ENCODE measurements at places on chromosomes 4 and X.

DNA sequence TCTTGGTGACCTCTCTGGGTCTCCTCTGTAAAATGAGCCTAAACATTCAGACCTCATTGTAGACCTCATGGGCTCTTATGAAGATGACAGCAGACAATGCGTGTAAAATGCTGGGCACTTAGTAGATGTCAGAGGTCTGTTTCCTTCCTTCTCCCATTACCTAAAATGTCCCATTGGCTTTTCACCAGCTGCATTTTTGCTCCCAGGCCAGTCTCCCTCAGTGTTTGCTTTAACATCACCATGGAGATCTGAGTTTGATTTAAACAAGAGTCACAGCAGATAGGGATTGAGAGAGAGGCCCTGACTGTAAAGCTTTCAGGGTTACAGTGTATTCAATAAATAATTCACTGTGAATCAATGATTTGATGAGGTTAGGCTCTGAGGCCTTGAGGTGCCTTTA lies 24.3 kb downstream of the PSAPL1 start:
- no peak for DNase-seq

DNA sequence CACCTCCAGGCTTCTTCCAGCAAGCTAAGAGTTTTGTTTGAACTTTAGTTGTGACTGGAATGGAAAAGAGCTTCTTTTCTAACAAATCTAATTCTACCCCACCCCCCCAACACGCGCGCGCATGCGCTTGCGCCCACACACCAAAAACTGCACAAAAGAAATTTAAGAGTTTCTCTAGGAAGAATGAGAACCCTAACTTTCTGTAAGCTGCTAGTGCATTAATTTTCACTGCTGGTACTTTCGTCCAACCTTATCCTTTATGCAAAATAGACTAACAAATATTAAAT lies 9.0 kb upstream of the INTU start:
- no peak for DNase-seq

DNA sequence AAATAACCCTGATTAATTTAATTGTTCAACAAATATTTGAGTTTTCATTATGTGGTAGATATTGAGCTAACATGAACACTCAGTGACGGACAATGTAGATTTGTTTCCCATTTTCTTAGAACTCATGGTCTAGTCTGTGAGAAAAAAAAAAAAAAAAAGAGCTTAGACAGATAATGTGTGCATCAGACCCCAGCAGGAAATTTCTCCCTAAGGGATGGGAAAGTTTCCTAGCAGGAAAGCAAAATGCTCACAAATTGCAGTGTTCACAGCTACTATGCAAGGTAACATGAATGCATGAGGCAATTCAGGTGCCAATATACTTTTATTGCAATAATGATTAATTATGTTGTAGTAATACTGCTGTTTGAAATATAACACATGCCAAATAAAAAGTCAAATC lies 843.2 kb upstream of the SLIT2 start:
- DNase-seq, result no peak

DNA sequence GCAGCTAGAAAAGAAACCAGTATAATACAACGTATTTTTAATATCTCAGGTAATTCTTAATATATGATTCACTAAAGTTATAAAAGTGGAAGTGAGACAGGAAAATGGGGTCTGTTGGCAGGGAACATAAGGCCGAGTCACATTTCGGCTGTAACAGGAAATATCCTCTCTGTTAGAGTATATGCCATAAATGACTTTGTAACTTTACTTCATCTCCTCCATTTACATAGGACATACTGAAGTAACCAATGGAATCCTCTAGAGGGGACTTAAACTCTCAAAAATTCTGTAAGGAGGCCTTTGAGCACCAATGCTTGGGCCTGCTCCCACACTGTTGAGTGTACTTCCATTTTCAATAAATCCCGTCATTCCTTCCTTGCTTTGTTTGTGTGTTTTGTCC lies 71.3 kb downstream of the ANKRD17 start:
- no peak for DNase-seq

DNA sequence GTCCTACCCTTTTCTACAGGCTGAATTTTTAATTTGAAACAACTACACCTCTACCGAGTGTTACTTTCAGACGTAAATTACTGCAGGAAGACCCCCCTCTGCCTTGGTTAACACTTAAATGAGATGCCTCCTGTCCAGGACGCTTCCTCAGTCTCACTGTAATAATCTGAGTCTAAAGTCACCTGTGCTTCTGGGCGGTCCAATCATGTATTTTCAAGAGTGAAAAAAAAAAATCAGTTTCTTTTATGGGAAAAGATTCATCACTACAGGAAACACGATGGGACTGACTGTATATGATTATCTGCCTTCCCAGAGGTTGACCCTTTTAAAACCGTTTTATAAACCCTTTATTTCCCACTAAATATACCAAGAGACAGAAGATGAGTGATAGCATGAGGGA lies 776 bp downstream of the RBM47 start:
- DNase-seq, result no peak

GRCh38 chrX:103864149-103864548 lies 32.1 kb upstream of the RAB9B start:
- DNase-seq, result no peak

DNA sequence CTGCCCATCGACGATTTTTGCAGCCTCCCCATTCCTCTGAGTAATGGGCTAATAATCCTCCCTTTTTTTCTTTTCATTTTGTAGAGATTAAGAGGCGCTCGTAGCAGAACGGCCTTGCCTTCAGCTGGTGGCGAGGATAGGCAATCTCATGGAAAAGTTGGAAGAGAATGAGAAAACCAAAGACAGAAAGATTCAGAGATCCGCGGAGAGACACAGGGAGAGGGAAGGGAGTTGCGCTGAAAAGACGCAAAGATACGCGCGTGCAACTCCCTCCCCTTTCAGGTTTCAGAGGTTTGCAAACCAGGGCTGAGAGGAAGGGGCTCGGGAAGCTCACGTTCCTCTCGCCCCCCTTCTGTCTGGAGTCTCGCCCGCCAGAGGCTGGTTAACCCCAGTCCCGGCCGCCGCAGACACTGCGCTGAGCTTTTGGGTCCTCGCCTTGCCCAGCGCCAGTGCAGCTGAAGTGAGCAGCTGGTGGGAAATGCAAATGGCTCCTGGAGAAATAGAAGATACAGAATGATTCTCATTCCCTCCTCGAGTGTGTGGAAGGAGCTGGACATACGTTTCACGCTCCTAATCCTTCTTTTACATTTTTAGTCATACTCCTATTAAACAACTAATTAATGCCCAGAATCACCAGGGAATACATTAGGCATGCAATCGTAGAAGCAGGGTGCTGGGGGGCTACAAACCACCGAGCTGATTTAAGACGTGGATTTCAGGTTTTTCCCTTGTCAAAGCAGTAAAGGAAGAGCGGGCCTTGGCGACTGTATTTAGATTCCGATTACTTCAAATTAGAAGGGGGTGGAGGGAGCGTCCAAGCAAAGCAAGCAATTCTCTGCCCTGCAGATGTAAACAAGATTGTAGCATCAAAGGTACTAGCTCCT lies 16.6 kb upstream of the PITX2 start:
- DNase-seq, result no peak

DNA sequence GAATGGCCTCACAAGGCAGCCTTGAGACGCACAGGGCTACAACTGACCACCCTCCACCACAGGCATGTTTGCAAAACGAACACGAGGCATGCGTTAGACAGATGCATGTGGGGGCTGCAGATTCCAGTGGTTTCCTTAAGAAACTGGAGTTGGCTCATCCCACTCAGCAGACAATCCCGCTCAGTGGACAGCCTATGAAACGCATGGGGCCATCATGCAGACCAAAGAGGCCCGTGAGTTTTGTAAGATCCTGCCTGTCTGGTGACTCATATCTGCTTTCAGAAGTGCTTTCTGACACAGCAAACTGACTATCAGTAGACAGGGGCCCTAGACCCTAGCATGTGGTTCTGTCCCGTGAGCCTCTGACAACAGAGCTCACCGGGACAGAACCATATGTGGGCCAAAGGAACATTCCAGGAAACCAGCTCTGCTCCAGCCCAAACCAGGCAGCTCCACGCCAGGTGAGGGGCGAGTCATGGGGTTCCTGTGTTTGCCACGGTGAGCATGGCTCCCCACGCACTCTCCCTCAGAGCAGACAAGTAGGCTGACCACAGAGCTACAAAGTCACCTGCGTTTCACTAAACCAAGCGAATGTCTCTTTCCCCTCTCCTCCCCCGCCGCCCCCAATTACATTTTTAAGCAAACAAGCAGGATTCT lies 74.4 kb downstream of the MTMR1 start:
- no peak for DNase-seq

GRCh38 chrX:18426004-18426320 lies 554 bp downstream of the CDKL5 start:
- no peak for DNase-seq

DNA sequence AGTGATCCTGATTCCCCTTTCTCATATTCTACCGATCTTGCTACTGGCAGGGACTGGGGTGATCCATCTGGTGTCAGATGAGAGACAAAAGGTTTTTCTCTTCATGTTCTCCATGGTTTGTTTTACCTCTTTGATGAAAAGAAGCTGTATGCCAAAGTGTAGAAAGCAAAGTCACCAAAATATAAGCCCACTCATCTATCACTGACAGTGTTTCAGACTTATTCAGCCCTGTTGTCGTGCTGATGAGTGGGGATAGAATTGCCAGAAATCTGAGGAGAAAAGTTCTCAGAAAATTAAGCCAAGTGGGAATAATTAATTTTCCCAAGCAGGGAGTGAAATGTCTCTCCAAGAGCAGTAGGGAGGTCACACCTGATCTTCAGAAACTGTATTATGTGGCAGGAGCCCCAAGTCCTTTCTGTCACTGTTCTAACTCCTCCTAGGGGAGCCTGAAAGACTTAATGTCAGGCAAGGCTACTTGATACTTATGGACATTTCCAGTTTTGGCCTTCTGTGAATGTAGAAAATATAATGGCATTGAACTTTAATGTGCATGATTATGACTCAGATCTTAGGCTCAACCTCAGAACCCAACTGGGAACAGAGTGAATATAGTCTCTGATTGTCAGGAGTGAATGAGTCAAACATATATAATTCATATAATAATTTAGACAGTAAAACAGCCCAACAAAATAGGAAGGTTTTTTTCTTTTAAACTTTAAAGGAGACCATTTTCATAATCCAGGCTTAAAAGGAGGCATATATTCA lies 298.1 kb downstream of the ANKRD50 start:
- no peak for DNase-seq

DNA sequence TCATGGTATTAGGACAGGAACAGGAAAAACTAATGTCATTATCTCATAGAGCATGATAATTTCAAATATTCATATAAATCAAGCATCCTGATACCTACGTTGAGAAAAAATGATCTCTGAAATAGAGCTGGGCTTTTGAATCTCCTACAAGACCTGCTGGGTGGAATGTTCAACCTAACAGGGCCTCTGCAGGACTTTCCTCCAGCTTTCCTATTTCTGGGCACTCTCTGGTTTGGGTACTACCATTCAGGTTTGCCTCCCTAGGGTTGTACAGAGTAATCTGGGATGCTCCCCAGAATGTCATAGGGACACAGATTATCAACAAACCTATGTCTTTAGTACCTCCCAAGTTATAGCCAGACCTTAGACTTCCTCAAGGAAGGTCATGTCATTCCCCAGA lies 108.9 kb downstream of the CDS1 start:
- no peak for DNase-seq

GRCh38 chrX:12843061-12843667 lies 23.7 kb upstream of the TLR7 start:
- DNase-seq, result no peak

DNA sequence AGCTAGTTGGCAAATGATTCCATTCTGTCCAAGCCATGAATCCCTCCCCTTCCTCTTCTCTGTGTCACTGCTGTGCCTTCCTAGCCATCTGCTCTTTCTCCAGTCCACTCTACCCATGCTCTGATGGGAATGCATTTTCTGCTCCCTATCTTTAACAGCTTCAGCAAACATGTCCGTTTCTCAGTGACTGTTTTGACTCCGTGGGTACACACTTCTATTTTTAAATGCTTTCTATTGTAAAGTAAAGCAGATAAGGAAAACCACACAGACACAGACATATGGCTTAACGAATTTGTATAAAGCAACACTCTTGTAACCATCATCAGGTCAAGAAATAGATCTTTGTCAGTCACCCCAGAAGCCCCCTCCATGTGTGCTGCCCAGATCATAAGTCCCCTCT lies 72.4 kb upstream of the KLHL13 start:
- DNase-seq, result no peak

DNA sequence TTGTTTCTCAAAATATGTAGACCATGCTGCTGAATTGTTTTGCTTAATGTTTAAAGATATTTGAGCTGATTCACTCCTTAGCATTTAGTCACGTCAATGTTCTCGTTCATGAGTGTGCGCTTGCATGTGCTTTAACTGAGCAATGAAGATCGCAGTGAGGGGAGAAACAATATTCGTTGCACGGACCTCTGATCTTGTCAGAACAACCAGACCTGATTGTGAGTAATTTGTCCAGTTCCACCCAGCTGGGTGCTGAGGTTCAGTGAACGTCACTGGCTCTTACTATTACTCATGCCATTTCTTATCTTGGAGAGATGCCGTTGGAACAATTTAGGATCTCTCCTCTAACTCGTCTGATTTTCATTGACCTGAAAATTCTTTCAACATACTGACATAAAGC lies 15.0 kb upstream of the PRKX start:
- DNase-seq, result no peak

- DNase-seq, result no peak
Observed at GRCh38 chr4:137370206-137370633, 162.1 kb downstream of the PCDH18 start.

All from type B pancreatic cell (in vitro differentiated cells).